CD4-positive, alpha-beta T cell treated with Interleukin-15 for 4 hours (primary cell): ENCODE measurements at places on chromosomes 1 and 21.

GRCh38 chr1:203273869-203274602, 31.3 kb upstream of the BTG2 start:
- no peak for DNase-seq

DNA sequence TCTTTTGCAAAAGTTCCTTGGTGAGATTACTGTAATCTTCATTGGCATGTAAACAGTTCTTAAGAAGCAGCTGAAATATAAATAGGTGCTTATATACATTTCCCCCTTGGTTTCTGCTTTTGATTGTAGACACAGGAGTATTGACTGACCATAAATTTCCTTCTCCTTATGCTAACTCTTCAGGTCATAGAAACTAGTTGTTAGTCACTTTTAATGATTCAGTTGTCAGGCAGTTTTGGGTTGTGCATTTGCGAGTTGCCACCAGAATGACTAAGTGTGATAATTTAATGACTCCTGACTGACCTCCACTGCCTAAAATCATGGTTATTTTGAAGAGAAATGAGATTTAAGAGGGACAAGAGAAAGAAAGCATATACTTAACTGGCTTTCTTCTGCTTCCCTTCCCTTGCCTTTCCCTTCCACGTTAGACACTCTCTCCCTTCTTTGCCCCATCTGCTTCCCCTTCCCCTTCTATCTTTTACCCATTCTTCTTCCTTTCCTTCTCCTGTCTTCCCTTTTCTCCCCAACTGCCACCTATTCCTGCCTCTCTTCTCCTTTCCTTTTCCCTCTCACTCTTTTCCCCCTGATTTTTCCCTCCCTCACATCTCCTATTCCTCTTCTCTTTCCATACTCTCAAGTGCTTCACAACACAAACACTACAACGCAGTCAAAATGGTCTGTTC, 12.3 kb downstream of the ZMPSTE24 start:
- DNase-seq = no peak

DNA sequence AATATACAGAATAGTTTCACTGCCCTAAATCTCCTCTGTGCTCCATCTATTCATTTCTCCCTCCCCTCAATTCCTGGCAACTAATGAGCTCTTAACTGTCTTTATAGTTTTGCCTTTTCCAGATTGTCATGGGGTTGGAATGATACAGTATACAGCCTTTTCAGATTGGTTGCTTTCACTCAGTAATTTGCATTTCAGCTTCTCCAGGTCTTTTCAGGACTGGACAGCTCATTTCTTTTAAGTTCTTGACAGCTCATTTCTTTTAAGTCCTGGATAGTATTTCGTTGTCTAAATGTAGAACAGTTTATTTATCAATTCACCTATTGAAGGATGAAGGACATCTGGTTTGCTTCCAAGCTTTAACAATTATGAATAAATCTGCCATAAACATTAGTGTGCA, 22.6 kb downstream of the KRTAP21-3 start:
- DNase-seq = no peak

- no peak for DNase-seq
Measured at GRCh38 chr1:109263234-109263596, 13.9 kb downstream of the CELSR2 start.

- DNase-seq = no peak
Measured at GRCh38 chr1:238606896-238607295, 716.2 kb upstream of the ZP4 start.

DNA sequence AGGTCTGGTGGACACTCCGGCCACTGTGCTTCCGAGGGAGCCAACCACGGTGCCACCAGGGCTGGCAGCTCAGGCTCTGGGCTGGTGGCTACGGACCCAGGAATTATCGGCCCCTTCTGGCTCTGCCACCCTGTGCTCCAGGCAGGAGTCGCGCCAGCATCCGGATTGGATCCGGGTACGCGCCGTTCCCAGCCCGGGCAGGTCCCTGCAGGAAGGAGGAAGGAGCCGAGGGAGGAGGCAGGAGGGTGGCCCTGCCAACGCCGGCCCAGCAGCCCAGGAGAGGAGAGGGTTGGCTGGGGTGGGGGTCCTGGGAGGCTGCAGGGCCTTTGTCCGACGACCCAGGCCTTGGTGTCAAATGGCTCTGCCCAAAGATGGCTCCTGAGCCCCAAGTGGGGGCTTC, 160.5 kb downstream of the CASZ1 start:
- no peak for DNase-seq

DNA sequence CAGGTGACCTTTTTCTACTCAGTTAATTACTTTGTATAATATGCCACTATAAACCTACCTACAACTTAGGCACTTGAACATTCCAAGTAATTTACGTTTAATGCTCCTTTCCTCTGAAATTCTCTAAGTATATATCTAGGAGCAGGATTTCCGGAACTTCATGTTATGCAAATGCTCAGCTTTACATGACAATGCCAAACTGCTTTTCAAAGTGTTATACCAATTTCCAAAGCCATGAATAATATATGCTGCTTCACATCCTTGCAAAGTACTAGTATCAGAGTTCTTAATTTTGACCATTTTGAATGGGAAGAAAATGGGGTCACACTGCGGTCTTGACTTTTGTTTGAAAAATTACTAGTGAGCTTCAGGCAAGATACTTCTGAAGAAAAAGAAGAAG, 5.8 kb upstream of the XCL1 start:
- DNase-seq = no peak

- no peak for DNase-seq
Measured at GRCh38 chr1:54280651-54281050, 80.7 kb downstream of the MRPL37 start.

DNA sequence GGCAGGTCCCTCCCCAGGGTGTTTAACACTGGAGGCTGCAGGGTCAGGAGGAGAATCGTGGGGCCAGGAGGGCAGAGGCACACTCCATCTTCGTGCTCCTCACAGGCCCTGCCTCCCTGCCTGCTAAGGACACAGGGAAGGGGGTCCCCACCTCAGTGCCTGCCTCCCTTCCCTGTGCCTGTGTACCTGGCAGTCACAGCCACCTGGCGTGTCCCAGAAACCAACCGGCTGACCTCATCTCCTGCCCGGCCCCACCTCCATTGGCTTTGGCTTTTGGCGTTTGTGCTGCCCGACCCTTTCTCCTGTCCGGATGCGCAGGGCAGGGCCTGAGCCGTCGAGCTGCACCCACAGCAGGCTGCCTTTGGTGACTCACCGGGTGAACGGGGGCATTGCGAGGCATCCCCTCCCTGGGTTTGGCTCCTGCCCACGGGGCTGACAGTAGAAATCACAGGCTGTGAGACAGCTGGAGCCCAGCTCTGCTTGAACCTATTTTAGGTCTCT, 623 bp upstream of the BGLAP start:
- DNase-seq = no peak

- DNase-seq = no peak
Measured at GRCh38 chr1:47390843-47391242, 25.2 kb upstream of the FOXE3 start.

DNA sequence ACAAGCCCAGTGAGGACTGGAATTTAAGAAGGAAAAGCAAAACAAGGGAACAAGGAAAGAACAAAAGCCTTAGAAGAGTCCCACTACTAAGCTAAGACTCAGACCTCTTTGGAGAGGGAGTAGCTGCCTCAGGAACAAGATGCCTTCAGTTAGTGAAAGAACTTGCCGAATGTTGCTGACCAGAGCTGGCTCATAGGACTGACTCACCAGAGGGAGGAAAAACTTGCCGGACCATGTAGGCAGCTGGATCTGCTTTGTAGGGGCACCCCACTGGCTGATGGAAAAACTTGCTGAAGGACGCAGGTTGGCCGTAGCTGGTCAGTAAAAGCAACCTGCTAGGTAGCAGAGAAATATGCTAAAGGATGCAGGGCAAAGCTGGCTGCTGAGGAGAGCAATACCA, 15.3 kb upstream of the ZSWIM5 start:
- no peak for DNase-seq

DNA sequence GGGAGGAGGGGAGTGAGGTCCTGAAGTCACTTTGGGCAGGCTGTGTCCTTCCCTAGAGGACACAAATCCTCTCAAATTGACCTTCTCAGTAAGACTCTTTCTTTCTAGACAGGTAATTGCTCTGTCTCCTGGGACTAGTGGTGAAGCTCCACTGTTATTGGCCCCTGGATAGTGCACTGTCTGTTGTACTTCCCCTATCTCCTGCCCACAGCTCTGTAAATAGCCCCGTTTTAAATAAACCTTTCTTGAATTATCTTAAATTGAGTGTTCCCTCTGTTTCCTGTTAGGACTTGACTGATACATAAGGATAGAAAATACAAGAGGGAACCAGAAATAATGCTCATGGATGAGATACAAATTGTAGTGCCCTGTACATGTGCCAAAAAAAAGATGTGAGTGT, 229.5 kb upstream of the USP24 start:
- DNase-seq = no peak

DNA sequence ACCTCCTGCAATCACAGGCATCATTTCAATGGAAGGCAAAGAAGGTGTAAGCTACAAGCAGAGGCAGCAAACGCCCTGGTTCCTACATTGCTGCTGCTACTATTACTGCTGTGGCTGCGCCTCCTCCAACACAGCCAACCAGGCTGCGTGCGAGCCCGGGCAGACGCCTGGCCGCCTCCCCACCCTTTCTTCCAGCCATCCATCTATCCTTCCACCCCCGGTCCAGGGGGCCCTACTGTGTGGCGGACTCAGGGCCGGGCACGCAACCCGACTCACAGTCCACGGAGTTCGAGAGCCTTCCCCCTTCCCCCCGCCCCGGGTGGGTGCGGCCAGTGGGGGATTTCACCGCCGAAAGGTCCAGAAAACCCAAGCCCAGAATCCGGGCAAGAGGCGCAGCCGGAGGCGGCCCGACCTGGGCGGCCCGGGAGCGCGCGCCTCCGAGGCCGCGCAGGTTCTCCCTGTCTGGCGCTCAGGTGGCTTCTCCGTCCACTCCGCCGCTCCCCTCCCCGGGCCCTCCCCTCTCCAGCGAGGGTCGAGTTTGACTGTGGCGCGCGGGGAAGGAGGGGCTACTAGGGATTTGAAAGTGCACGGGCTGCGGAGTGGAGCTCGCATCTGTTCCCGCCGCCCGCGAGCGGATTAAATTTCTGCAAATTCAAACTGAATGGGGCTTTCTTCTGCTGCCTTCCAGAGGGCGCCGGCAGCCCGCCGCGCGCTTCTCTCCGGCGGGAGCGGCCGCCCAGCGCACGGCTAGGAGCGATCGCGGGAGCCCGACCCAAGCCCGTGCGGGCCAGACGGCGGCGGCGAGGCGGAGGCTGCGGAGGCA, at the start of gene HUNK:
Gene HUNK, plus strand, starts transcription at position 569 of the 823 bp plus-strand sequence. CDS start 655 bp downstream, outside the sequence.
- no peak for DNase-seq

GRCh38 chr1:196887515-196888239, at the start of gene CFHR4:
CFHR4 (plus strand) TSS chr1:196888052; CDS start chr1:196888151, 99 bp downstream.
- no peak for DNase-seq

DNA sequence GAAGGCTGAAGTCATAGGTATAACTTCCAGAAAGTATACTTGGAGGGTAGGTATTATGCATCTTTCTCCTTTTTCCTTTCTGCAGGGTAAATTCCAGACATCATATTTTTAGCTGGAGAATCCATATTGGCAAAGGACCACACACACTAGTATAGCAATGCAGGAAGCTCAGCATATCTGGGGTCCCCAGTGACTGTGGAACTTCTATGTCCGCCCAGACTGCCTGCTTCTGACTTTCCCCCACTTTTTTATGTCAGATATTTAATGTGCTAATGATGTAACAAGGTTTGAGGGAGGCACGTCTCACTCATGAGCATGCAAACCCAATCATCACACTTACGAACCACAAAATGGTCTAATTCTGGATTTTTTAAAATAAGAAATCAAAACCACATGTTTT, 90.4 kb downstream of the BACH1 start:
- DNase-seq = no peak

DNA sequence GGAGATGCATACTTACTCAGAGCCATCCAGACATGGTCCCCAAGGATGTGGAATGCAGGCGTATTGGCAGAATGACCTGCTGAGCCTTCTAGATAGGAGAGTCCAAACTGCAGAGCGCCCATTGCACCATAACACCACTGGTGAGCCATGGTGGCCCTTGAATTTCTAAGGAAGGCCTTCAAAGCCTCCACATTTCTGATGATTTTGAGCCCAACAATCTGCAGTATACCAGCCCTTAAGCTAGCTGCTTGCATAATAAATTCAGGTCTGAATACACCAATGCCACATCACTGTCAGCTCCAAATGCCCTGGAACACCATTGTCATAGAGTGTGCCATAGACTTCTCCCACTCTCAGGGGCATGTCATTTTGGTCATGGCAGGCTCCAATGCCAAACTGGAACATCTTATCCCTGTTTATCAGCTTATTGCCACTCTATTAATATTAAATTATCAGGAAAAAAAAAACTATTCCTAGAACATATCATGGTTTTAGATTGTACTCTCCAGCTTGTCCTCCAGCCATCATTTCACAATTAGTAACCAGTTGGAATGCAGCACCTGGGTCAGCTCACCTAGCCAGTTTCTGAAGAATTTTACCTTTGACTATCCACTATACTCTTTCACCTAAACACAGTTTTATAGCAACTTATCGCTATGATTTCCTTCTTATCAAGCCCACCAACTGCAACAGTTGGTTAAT, 26.9 kb downstream of the NPHS2 start:
- DNase-seq = no peak

DNA sequence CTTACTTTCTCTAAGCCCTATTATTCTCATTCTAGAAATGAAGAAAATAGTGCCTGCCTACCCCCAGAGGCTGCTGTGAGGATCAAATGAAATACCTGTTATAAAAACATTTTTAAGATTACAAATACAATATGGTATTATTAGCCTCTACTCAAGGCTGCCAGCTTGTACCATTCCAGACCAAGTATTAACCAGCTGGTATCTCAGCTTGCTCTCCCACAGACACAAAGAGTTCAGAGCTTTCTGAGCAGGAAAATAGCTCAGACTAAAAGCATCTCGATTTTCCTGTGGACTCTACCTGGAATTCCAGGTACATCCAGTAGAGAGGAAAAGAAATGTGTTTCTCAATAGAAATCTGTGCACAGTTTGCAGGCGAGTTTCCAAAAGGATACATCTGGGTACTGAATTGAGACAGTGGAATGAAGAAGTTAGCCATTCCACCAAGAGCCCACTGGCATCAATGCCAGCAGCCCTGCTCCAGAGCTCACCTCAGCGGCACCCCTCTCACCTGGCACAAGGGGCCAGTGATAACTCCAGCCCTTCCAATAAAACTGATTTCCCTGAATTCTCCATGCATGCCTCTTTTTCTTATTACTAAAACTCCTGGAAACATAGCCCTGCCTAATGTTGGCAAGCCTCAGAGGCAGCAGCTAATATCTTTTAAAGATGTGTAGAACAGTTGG, 31.0 kb downstream of the TGFBR3 start:
- DNase-seq = no peak

GRCh38 chr1:77394166-77394565, 112.3 kb downstream of the AK5 start:
- no peak for DNase-seq

- no peak for DNase-seq
Measured at GRCh38 chr1:97163591-97164275, 442.1 kb downstream of the PTBP2 start.

DNA sequence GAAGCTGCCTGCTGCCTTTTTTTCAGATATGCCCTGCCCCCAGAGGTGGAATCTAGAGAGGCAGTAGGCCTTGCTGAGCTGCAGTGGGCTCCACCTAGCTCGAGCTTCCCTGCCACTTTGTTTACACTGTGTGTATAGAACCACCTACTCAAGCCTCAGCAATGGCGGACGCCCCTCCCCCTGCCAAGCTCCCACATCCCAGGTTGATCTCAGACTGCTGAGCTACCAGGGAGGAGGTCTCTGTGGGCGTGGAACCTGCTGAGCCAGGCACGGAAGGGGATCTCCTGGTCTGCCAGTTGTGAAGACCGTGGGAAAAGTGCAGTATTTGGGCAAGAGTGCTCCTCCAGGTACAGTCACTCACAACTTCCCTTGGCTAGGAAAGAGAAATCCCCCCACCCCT, 65.1 kb downstream of the MSH4 start:
- DNase-seq = no peak
